Esophagus squamous epithelium (tissue), 5 donors: ENCODE measurements at places on chromosomes 11 and 22. TPM values are rescaled to one million over a fixed set of nuclear protein-coding genes. Genes with fewer than 3 reads are reported as not detected.

SPTBN2 gene
- 101 TPM for total RNA-seq

ENTHD1 gene
- total RNA-seq: not detected

GRCh38 chr11:15690320-15690719 is 575.6 kb downstream of the INSC start:
- no peak for DNase-seq

GRCh38 chr22:20750461-20751184 is 23.3 kb upstream of the SERPIND1 start:
- DNase-seq: no peak

GRCh38 chr11:75013051-75013450 is 24.3 kb downstream of the NEU3 start:
- DNase-seq: no peak

DNA sequence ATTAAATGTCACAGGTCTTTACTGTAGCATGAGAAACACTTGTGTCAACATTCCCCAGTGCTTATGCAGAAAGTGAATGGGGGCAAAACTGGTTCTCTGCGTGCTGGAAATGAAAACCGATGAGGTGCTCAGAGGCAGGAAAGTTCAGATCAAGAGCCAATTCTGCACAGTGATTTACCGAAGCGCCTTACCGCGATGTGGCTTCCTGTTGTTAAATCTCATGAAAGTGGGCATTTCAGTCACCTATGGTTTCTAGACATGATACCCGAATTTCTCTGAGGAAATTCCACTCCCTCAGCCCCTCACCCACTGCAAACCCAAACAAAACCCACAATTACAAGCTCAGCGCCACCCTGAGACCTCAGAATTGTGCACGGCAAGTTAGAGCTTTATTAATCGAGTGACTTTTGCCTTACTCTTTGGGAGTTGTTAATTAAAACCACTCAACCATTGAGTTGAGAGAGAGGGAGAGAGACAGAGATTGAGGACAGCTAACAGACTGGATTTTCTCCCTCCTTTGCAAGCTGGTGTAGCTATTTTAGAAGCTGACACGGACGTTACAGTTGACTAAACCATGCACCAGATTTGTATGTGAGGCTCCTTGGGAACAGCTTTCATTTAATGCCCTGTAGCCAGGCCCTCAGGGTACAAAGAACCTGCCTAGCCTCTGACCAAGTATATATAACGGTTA is 196.4 kb downstream of the DBX1 start:
- no peak for DNase-seq
